ENCODE measurements at places on chromosomes 7 and 10.

DNA sequence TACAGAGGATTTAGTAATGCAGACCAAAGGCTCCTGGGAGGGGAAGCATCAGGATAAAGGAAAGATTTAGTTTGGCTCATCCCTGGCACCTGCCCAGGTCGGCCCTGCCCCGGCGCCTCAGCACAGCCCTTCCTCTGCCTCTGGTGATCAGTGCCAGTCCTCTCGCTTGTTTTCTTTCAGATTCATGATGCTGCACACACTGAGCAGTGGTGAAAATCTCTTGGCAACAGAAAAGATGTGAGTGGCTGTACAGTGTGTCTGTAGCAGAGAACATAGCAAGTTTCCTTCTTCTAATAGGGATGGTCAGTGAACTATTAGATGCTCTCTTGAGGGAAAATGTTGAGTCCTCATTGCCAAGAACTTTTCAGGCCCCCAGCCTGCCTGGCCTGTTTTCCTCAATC is 994.1 kb downstream of the KCNMA1 start:
- DNase-seq: no peak

DNA sequence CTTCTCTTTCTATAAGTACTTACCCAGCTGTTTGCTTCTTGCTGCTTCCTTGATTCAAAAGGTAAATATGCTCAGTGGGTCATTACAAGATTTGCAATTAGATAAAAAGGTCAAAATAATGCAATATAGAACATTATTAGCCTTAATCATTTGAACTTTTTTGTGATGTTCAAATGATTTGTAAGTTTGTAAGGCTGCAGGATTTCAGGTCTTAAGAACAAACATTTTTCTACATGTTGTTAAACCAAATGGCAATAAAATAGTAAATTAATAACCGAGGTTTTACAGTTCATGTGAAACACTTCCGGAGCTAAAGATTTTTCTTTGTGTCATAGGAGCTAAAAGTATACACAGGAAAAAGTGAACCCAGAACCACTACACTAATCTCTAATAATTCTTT is 16.2 kb upstream of the SCIN start:
- no peak for DNase-seq

- DNase-seq: peak; percentile 71
These were observed at the start of gene PLAU for GRCh38 chr10:73910764-73911552. TSS of gene PLAU (plus strand) at chr10:73911132. CDS start at chr10:73911556, 424 bp downstream.

DNA sequence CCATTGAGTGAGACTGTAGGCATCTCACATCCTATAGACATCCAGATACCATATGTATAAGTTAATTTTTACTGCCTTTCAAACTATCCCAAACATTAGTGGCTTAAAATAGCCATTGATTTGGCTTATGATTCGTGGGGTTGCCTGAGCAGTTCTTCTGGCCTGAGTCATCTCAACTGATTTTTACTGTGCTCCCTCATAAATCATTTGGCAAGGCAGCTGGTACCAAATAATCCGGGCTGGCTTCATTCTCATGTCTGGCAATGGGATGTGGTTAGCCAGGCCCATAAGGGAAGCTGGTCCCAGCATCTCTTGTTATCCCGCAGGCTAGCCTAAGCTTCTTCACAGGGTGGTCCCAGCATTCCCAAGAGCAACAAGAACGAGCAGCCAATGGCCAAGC is 6.7 kb upstream of the LRGUK start:
- DNase-seq: no peak

DNA sequence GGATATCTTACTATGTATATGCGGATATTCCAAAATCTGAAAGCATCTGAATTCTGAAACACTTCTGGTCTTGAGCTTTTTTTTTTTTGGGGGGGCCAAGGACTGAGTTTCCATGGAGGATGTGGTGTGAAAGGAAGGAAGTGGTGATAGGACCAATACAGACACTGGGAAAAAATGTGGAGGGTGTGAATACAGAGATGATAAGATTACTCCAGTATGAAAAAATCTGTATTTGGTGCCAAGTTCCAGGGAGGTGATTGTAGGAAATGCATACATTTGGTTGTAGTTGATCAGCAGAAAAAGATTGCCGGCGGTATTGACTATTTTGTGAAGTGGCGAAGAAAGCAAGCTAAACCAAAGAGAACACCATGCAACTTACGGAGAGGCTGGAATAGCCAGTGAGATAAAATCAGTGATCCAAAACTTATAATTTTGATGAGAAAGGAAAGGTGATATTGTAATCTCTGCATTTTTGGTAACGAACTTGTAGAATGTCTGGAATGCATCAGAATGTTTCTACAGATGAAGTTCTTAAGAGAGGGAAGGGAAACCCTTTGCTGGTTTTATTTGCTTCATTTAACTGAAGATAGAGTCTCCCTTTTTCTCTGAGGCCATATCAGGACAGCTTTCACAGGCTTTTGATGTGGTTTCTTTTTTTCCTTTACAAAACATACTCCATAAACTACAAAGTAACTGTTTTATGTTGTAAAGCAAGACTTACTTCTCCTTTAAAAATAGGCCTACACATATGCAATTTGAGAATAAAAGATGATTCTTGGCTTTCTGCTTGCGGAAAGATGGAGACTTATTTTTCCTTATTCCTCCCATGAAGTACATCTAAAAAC is 6.0 kb downstream of the WDR37 start:
- no peak for DNase-seq

DNA sequence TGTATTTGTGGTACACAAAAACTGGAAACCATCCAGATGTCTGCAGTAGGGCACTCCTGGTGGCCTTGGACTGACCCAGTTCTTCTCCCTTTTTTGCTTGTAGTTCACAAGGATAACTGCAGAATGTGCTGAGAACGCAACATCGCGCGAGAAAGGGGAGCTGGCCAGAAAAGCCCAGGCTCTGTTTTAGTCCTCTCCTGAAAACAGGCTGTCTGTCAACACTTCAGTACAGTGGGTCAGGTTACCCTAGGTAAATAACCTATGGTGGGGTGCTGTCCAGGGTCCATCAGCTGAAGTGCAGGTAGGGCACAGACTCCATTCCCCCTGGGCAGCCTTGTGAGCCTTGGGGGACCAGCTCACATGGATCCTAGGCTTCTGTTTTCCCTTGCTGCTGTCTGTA is 495.8 kb downstream of the MDFIC start:
- no peak for DNase-seq

DNA sequence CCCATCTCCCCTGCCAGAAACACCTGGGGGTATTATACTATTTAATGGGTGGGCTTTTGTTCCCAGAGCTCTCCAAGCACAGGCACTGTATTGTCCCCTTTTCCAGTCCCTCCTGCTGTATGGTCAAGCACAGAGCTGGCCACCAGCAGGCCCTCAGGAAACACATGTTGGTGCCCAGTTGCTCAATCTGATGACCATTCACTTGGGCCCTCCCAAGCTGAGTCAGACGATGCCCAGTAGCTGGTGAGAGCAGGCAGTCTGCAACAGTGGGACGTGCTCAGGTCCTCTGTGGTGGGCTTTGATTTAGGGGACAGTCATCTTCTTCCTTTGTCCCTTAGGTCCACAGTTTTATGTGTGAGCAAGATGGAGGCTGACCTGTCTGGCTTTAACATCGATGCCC is 11.8 kb downstream of the SFXN2 start:
- peak; percentile 53 for DNase-seq

DNA sequence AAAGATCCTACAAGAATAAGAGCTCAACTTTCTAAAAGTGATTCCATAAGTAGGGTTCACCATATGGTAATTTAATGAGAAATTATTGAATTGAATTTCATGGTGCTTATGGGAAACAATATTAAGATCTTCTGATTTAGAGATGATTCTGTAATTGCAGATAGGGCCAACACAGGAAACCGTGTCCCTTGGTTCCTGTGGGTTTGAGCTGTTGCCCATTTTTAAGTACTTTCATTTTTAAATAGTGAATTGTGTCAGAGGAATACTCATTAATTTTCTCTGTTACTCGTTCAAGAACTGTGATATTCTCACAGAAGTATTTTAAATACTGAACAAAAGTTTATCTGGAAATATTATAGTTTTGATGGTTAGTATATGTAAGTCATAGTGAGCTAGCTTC is 129.2 kb downstream of the SRI start:
- DNase-seq: no peak

DNA sequence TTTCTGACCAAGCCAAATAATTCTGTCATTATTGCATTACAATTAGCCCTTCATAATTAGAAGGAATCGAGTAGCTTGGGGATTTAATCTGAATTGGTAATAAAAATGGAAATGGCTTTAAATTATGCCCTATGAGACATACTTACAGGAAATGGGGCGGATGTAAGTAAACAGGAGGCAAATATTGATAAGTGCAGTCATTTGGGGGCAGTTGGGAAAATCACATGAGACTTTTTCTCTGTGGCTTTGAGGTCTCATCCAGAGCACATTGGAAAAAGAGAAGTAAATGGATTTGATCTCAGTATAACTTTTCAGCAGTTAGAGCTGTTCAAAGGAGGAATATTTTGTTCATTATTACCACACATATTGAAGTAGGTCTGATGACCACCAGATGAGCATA is 307.8 kb upstream of the POM121L12 start:
- no peak for DNase-seq

DNA sequence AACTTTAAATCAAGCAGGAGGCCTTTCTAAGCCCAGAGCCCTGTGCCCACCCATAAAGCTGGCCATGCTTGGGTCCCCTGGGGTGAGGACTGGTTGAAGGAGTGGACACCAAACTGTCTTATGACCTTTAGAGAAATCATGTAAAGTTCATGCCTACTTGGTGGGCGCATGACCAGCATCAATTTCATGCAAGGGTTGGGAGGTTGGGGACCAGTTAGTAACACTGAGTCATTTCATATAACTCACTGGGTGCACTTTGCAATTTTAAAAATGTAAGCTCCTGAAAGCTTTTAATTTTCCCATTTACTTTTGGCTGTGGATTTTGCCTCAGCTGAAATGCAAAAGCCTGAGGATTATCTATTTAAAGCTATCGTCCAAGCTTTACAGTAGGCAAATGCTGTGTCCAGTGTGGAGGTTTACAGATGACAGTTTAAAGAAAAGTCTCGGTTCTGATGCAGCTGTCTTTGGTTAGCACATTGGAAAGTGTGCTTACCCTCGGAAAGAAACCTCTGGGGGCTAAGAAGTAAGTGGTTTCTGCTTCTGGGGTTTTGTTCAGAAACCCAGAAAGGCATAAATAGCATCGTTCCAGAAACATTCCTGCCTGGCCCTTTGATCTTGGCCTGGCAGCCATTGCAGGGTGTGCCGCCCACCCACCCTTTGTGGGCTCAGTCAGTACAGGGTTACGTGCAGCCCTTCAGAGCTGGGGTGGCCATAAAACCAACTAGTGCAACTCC is 48.8 kb upstream of the CHST15 start:
- DNase-seq: peak; percentile 17

DNA sequence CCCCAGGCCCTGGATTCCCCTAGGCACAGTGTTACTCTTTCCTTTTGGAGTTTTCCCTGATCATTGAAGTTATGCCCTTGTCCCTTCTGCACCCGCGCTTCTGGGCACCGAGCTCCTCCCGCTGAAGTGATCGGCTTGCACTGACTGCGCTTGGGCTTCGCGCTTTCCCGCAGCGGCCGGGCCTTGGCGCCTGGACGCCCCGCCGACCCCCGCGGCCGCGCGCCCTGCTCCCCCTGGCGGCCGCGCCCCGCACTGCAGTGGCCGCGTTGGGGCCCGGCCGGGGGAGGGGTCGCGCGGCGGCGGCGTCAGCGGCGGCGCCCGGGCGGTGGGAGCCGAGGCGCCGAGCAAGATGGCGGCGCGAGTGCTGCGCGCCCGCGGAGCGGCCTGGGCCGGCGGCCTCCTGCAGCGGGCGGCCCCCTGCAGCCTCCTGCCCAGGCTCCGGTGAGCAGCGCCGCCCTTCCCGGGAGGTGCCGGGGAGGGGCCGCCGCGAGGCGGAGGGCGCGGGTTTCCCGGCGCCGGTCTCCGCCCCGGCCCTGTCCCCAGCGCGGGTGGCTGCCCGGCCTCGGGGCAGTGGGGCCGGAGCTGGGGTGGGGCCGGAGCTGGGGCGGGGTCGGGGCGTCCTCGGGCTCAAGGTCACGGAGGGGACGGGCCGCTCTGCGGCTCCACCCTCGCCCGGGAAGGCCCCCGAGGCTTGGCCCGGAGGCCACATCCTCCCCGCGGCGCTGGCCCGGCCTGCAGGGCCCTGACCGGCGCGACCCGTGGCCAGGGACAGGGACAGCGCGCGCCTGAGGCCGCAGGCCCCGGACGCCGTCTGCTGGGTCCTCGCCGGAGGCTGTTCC is at the start of gene NIPSNAP2:
Gene NIPSNAP2 (plus strand): TSS at position 325 of the 839 bp plus-strand sequence. CDS start 25 bp downstream, at position 350.
- DNase-seq: peak; percentile 86

- DNase-seq: no peak
These were observed 85.1 kb downstream of the KLF6 start for GRCh38 chr10:3699916-3700315.

DNA sequence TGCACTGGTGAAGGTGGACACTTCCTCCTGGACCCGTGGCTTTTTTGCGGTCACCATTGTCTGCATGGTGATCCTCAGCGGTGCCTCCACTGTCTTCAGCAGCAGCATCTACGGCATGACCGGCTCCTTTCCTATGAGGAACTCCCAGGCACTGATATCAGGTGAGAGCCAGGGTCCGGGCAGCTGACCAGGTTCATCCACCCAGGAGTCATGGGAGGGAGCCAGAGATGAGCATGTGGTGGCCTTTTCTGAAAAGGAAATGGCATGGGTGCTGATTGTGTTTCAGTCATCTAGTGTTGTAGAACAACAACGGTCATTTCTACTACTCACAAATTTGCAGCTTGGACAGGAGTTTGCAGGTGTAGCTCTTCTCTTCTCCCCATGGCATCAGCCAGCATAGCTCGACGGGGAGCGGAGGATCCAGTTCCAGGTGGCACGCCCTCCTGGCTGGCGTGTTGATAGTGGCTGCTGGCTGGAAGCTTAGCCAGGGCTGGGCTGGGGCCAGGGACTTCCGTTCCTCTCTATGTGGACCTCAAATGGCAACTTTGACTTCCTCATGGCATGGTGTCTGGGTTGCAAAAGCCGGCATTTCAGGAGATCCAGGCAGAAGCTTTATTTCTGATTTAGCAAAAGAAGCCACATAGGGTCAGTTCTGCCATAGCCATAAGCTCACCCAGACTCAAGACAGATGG is 32.7 kb downstream of the SLC29A3 start:
- DNase-seq: peak; percentile 66

GRCh38 chr10:33355274-33355673 is 20.8 kb upstream of the NRP1 start:
- DNase-seq: peak; percentile 90

GRCh38 chr10:36171953-36172940 is 530.2 kb upstream of the FZD8 start:
- no peak for DNase-seq

DNA sequence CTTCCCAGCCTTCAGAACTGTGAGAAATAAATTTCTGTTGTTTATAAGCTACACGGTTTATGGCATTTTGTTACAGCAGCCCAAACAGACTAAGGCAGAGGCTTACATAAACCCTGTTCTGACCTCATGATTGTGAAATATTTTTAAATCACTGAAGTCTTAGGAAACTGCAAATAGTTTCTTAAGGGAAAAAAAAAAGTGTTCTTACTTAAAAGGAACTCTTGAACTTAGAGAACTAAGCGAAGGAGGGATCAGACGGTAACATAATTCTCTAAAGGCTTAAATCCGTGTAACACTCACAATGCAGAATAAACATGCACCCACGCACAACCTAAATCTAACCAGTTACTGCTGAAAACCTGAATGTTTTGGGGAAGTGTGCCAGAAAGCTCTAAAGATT is 749.1 kb upstream of the LRRTM3 start:
- DNase-seq: peak; percentile 44

GRCh38 chr10:62399211-62399610 is 25.0 kb downstream of the ZNF365 start:
- DNase-seq: no peak

GRCh38 chr7:26087321-26088091 is 64.5 kb upstream of the NFE2L3 start:
- no peak for DNase-seq
